Dorsolateral prefrontal cortex (tissue), 122 donors: ENCODE measurements at places on chromosomes 7 and 10. TPM values are rescaled to one million over a fixed set of nuclear protein-coding genes. Genes with fewer than 3 reads are reported as not detected.
A peak's percentile ranks its signal among the peaks of the same experiment; 100 is the strongest.

CYP2C9 gene
- not detected for total RNA-seq

METTL2B gene
- 24.7 TPM for total RNA-seq

VTI1A gene
- 63.9 TPM for total RNA-seq

DNA sequence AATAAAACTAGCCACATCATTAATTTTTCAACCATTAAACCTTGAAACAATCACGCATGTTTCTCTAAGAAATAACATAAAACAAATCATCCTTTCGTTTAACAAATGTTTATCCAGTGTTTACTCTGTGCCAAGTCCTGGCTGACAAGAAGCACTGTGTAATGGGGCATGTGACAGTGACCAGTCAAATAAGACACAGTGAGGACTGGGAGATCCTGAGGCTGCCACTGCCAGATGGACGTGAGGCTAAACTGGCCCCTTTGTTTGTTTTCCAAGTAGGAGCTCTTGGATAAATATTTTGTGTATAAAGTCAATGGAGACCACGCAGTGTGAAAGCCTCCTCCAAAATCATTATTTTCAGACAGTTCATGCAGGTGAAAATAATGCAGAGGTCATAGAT is 626.2 kb downstream of the SUGCT start:
- no peak for DNase-seq

DNA sequence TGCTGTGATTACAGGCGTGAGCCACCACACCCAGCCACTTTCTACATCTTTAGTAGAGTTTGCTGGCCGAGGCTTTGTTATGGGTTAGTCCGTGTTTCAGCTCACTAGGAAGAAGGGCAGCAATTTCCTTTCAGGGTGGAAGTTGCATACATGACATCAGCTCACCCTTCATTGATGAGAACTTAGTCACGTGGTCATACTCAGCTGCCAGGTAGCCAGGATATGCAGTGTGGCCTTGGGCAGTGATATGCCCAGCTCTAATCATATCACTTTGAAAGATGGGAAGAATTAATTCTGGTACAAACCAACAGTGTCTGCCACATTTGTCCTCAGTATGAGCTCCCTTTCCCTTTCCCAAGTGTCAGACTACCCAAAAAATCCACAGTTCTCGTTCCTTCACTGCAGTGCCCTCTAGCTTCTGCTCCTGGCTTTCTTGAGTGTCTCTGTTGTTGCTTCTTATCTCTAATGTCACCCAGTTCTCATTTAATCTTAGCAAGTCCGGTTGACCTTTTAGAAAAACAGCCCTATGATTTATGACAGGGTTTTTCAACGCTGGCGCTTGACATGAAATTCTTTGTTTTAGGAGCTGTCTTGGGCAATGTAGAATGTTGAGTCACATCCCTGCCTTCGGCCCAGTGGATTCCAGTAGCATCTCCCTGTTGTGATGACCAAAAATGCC is 108.7 kb upstream of the ITGB1 start:
- no peak for DNase-seq

GRCh38 chr7:155456738-155457543 is 988 bp upstream of the EN2 start:
- peak; percentile 89 for DNase-seq

DNA sequence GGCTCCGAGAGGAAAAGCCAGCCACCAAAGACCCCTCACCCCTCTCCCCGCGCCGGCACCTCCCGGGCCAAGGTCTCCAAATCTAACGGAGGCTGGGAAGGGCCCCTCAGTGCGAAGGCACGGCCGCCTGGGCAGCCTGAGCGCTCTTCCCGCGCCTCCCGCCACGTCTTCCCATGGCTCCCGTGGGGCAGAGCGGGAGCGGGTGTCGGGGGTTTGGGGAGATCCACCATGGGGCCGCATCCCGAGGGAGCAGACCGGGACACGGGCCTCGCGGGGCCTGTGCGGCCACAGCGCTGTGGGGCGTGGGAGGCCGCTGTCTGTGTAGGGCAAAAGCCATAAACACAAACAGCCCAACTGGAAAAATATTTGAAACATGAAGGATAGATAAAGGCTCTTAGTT is 22.4 kb downstream of the GPER1 start:
- DNase-seq: no peak

DNA sequence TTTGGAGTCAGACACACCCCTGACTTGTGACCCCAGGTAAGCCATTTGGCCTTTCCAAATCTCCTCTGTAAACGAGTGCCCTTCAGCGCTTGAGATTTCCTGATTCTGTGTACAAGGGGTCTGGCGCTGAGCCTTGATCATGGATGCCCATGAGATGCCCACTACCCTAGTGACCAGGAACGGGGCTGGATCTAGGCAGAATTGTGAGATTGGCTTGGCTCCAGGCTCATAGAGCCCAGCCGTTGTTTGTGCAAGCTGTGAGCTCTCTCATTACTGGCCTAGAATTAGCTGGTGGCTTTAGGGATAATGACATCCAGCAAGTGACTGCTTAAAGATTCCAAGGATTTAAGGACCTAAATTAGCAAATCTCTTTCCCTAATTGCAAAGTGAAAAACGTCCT is 84.9 kb downstream of the CAMK1D start:
- no peak for DNase-seq

DNA sequence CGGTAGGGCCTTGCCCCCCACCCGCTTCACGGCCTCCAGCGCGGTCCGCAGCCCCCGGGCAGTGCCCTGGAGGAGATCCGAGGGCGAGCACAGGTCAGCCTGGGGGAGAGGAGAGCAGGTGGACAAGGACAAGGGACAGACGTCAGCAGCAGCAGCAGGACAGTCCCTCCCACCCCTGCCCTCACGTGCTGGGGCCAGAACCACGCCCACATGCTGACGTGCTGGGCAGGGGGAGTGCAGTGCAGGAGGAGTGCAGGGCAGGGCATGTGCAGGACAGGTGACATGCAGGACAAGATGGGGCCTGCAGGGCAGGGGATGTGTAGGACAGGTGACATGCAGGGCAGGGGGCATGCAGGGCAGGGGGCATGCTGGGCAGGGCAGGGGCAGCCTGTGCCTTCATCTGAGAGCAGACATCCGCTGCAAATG is 1.5 kb upstream of the SAP25 start:
- DNase-seq: no peak
